ENCODE measurements at places on chromosomes 4 and X.

DNA sequence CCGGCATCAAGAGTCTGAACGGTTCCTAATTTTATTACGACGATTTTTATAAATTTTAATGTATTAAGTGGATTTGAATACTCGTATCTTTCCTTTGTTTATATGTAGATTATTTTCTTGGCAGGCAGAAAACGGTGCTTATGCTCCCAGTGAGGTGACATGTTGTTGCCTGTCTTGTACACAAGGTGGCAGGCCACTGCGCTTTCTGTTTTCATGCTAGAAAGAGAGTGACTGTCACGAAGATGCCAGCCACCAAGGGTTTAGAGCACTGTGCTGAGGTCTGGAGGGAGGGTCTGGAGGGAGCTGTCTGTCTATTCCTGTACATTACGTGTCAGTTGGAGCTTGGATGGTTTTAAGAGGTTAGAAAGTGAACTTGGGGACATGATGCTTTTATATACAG, 87.7 kb downstream of the SHROOM2 start:
- DNase-seq, result no peak

DNA sequence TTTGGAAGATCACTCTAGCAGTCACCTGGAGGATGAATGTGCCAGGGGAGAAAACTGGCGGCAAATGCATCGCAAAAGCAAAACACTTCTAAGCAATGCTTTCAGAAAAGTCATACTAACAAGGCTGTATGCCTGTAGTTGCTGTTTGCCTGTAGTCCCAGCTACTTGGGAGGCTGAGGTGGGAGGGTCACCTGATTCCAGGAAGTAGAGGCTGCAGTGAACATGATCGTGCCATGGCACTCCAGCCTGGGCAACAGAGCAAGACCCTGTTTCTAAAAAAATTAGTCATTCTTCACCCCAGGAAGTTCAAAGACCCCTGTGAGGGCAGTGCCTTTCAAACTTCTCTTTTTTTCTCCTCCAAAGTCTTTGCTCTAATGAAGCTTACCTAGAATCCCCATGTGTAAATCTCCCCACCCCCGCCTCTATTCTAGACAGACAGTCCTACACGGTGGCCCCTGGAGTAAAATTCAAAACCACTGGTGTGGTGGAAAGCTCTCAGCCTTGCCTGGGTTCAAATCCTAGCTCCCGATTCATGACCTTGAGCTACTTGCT, 5.5 kb downstream of the SOWAHD start:
- DNase-seq, result no peak

DNA sequence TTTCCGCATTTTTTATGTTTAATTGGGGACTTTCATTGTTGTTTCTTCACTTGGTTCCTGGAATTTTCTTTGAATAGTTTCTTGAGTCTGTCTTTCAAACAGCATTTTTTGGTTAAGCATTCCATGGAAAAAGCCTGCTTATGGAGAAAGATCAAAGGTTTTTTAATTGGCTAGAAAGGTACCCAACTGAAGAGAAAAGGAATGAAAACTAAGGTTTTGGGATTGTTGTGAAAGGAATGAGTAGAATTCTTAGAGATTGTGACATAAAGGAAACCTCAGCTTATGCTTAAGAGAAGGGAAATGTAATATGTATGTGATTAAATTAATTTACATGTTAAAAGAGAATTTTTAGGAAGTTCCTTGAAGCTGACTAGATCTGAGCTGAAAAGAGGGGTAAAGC, 82.8 kb downstream of the CCKAR start:
- no peak for DNase-seq

DNA sequence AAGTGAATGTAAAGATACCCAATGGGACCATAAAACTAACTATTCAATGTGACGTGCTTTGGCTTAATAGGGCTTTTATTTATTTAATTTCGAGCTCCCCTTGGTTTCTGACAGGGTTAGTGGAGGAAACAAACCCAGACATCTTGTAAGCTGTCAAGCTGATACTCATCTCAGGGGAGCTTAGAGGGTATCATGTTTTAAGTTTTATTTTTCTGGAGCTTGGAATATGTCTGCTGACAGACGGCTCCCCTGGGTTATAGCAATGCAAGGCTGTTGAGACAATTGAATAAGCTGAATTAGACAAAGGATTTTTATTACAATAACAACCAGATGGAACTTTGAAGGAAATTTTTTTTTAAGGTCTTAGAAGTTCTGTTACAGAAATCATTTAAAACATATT, 456.5 kb downstream of the IL1RAPL1 start:
- DNase-seq, result no peak

- no peak for DNase-seq
These were observed 106.0 kb downstream of the ADRA2C start for GRCh38 chr4:3871881-3872833.

- DNase-seq, result no peak
These were observed 9.7 kb upstream of the LSM6 start for GRCh38 chr4:146165840-146166239.

GRCh38 chr4:18025288-18025687, 3.7 kb upstream of the LCORL start:
- DNase-seq, result no peak

GRCh38 chrX:132059973-132060540, 37.0 kb downstream of the STK26 start:
- DNase-seq, result no peak

DNA sequence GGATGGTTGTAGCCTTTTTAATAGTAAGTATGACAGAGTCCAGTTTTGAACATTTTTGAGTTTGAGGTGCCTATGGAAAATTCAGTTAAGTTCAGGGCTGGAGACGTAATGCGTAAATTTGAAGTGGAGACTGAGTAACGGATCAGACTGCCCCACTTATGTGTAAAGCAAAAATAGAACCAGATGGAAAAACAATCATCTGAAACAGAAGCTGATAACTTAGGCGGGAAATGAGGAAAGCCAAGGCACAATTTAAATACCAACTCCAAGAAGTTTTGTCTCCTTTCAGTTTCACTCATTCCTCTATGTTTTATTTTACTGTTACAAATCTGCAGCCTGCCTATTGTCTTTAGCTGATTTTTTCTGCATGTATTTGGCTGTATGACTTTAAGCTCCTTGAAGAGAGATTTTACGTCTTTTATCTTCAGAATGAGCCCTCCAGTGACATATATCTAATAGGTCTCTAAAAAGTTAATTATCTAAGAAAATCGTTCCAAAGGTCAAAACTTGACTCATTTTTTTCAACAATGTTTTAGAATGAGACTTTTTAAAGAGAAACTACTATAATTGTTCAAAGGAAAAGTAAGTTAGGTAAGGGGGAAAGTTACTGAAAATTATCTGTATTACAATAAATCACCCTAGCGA, 1.1 kb downstream of the SGCB start:
- DNase-seq, result no peak

GRCh38 chrX:74346088-74346487, 42.1 kb downstream of the ZCCHC13 start:
- DNase-seq, result no peak

GRCh38 chr4:8547108-8547911, 32.9 kb upstream of the GPR78 start:
- no peak for DNase-seq

DNA sequence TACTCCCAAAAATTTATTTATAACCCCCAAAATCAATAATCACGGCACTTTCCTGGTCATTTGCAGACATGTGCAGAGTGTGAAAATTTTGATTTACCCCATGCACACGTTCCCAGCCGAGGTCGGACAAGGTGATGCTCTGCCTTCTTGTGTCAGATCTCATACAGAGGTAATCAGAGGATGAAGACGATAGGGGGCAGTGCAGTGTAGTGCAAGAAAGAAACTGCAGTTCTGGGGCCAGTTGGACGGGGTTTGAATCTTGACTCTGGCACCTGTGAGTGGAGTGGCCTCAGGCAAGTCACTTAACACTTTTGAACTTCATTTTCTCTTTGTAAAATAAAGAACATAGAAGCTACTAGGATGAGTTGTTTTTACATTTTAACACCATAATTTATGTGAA, 88.4 kb downstream of the FRMPD3 start:
- DNase-seq, result no peak

GRCh38 chrX:154019633-154020528, at the start of gene IRAK1:
IRAK1 (minus strand) TSS chrX:154019902; CDS start chrX:154019812, 90 bp downstream.
- no peak for DNase-seq

DNA sequence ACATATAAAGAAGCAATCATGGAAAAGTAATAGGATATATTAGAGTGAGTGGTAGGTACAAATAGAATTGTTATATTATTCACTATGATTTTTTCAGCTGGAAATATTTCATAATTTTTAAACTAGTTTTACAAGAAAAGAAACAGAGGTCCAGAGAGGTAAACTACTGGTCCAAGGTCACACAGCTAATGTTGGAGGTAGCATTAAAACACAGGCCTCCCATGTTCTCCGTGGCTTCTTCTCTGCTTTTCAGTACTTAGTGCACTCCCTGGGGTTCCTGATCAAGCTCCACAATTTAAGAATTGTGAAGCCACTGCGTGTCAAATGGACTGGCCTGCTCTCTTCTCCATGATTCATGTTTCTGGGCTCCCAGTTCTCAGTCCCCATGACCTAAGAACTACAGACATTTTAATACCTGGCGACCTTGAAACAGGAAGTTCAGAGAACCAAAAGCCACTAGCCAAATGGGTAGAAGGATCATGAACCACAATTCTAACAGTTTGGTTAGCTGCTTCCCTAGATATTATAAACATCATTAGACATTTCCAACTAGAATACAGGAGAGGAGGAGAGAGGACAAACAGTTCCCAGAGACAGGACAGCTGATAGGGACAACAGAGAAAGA, 172.0 kb upstream of the KLF3 start:
- no peak for DNase-seq

- no peak for DNase-seq
These were observed 62.2 kb upstream of the GRPEL1 start for GRCh38 chr4:7129871-7130620.

- no peak for DNase-seq
These were observed 271.8 kb downstream of the INPP4B start for GRCh38 chr4:142574306-142574705.

- no peak for DNase-seq
These were observed 2.8 kb upstream of the GRIA2 start for GRCh38 chr4:157217708-157218107.

- no peak for DNase-seq
These were observed 38.8 kb upstream of the BEX4 start for GRCh38 chrX:103175944-103176753.

DNA sequence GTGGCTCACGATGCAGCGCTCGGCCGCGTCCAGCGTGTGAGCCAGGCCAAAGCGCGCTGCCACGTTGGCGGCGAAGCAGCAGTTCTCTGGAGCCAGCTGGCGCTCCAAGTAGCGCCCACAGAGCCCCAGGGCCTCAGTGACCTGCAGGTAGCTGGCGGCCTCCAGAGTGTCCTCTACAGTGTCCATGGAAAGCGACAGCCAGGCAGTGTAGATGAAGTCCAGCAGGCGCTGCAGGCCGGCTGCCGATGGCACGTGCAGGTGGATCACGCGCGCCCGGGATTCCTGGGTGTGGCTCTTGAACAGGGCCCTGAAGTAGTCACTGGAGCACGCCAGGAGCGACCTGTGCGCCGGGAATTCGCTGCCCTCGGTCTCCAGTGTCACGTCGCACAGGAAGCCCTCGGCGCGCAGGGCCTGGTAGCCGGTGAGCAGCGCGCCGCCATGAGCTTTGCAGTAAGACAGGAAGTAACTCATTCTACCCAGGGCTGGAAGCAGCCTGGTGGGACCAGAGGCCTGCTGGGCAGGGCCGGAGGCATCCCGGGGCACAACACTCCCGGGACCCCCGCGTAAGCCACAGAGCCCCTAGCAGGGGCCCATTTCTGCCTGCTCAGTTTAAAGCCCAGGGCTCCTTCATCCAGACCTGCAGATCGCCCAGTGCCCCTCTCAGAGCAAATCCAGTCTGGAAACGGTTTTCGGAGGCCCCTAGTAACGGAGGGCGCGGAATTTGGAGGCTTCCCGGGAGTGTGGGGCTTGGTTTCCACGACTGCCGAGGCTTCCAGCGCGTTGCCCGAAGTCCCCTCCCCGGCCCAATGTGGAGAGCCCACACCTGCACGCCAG, 595 bp downstream of the KLHL34 start:
- DNase-seq, result no peak

DNA sequence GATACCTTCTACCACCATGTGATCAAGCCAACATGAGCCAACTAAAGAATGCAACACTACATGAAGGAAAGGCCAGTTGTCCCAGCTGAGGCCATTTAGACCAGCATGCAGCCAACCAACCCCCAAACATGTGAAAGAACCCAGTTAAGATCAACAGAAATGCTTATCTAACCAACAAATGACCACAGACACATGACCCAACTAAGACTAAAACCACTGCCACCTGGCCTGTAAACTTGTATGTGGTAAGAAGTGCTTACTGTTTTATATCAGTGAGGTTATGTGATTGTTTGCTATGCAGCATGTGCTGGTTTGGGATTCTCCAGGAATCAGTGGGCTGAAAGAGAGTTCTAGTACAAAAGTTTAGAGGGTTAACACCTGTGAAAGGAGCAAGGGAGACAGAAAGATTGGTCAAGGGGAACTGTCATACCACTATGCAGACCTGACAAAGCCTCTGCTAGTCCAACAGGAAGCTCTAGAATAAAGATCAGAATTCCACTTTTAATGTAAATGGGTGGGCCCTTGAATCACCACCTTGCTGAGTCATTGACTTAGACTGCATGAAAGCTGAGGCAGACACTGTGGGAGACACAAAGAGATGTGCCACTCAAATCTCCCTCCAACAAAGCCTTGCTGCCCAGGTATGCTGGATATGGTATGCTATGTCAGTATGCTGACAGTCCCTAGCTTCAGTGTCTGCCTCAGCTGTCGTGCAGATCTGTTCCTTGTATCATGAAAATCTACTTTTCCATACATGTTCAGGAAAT, 6.1 kb upstream of the SH3D19 start:
- no peak for DNase-seq

- DNase-seq, result no peak
These were observed 1039.3 kb downstream of the STPG2 start for GRCh38 chr4:97104006-97104405.

DNA sequence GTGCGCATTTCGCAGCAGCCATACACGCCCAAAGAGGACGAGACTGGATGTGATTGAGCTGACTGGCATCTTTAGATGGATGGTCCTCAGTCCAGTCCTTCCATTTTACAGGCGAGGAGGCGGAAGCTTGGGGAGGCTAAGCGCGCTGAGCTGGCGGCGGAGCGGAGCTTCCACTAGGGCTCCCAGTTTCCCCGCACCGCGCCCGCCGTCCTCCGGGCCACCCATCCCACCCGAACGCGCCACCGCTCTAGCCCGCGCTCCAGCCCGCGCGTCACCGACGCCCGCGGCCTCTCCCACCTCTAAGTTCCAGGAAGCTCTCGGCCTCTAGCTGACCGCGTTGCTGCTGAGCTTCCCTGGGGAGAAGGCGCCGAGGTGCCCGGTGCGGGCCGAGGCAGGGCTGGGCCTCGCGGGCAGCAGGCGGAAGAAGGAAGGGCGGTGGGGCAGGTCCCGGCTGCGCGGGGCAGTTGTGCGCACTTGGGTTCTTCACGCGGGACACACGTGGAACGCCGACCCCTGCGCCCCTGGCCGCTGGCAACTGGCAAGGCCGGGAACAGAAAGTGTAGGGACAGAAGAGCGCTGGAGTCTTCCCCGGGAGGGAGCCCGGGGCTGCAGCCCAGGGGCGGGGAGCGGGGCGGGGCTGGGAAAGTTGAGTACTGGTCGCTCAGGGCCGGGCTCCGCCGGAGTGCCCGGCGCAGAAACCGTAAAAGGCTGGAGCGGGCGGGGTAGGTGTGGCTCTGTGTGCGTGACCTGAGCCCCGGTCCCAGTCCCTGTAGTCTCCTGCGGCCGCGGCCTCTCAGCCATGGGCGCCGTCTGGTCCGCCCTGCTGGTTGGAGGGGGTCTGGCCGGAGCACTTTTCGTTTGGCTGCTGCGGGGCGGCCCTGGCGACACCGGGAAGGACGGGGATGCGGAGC, at the start of gene STBD1:
TSS of gene STBD1 (plus strand) at position 763 of the 911 bp plus-strand sequence. CDS start at position 800, 37 bp downstream.
- DNase-seq, result no peak
